Right forelimb (tissue), 1 donor: ENCODE measurements at places on chromosomes 6 and 20.

DNA sequence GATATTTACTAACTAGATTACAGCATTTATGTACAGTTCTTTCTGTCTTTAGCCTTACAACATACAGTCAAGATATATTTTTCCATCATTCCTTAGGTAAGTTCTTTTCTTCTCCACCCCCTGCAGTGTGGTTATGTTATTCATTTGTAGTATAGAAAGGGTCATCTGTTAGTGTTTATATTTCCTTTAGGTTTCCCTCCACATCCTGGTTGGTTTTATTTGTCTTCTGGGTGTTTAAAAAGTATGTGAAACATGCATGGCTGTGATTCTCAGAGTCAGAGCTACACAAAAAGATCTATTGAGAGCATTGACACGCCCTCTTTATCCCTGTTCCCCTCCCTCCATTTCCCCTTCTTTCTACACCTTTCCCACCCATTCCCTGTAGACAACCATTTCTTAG is 20.1 kb downstream of the DHX35 start:
- DNase-seq = no peak

GRCh38 chr20:2104236-2104635 is 2.6 kb downstream of the STK35 start:
- DNase-seq = no peak

DNA sequence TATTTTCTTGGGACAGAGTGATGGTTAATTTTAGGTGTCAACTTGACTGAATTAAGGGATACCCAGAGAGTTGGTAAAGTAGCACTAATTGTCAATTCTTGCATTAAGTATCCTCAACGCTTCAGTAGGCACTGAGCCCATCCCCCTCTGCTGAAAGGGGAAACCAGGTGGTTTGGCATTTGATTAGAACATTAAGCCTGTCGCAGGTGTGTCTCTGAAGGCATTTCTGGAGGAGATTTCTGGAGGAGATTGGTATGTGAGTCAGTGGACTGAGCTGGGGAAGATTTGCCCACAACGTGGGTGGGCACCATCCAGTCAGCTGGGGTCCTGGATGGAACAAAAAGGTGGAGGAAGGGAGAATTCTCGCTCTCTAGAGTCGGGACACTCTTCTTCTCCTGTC is 119.8 kb downstream of the RFX6 start:
- no peak for DNase-seq

GRCh38 chr6:52519618-52520017 is 57.2 kb downstream of the TRAM2 start:
- DNase-seq = no peak

DNA sequence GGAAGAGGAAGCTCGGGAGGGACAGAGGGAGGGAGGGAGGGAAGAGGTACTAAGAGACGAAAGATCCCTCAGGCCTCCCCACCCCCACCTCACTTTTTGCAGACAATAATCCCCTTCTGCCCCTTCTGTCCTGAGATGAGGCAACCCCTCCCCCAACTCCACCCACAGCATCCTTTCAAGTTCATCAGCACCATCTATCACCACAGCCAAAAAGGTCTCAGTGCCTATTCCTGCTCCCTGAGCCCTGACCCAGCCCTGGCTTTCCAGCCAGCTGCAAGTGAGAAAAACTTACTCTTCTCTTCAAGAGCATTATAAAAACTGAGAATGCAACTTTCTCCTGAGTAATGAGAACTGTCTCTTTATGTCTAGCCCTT is 133.2 kb upstream of the LRFN2 start:
- DNase-seq = no peak

DNA sequence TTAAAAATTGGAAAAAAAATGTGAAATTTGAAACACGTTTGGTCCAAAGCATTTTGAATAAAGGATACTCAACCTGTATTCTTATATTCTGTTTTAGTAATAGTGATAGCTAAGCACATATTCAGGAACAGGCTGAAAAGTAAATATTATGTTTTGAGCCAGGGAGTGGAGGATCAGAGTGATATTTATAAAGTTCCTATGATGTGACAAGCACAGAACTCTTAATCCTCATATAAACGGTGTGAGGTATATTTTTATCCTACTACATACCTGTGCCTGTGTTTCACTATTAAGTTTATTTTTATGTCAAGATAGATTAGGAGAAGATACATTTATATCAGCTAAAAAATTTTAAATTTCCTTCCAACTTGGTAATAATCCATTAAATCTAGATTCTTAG is 225.5 kb downstream of the EPHA7 start:
- no peak for DNase-seq

- DNase-seq = no peak
Measured at GRCh38 chr6:3747100-3747737, 4.3 kb downstream of the PXDC1 start.

DNA sequence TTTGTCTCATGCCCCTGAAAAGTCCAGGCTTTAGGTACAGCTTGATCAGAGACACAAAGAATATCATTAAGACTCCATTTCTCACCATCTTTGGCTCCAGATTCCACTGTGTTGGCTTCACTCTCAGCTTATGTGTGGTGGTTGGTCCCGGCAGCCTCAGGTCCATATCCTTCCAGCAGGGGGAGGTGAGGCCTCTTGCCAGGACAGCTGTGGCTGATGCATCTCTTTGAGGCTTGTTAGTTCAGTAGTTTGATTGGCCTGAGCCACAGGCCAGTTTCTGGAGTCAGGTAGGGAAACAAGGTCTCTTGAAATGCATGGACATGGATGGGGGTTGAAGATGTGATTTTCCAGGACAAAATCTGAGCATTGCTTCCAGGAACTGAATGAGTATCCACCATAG is 62.4 kb downstream of the JAG1 start:
- DNase-seq = no peak

DNA sequence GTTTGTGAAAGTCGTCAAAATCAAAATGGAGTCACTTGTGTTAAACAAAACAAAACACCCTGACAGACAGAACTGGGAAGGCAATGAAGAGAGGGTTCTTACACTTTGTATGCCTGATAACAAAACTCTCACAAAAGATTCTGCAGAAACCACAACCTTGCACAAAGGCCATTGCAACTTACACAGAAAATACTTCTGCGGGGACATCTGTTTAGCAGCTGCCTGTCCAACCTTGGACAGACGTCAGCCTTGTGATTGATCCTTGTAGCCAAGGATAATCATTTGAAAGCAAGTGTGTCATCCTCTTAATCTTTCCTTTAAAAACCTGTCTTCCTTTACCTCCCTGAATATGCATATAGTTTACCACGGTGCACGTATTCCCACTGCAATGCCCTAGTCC is 17.0 kb upstream of the SLC22A3 start:
- no peak for DNase-seq

DNA sequence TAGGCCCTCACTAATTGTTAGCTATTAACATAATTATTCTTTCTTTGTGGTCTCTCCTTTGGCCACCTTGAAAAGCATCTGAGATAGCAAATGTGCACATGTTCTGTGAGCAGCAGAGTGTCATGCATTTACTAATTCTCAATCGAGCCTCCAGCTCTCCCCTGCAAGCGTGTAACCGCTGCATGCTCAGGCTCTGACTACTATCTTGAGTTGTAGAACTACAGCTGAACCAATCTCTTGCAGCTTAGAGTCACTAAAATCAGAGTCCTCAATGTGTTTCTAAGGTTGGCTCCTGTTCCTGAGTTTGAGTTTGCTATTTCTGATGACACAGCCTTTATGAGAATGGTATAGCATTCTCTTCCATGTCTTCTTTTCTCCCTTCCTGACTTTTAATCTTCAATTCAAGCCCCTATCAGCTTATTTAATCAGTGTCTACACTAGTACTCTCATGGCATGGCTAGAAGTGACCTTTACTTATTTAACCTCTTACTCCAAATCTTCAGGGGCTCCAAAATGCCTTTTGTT is 65.5 kb downstream of the PPP1R3G start:
- DNase-seq = no peak

DNA sequence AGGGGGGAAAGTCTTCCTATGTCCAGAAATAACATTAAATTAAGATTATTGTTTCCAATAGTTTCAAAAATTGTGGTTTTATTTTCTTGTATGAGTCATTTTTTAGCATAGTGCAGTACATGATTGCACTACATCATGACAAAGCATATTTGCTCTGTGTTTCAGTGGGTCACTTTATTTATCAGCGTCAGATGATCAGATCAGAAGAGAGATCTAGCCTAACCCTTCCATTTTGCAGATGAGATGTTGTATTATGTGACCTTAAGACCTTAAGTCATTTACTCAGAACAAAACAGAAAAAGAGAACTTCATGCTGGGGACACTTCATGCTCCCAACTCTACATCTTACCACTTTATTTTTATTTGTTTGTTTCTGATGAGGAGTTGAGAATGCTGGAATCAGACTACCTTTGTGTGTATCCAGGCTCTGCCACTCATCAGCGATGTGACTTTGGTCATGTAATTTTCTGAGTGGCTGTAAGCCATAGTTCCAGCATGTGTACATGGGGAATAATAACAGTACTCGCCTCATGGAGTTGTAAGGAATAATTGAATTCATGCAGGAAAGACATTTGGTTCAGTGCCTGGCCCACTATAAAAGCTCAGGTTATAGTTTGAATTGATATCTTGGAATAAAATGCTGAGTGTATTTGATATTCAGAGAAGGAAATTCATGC is 13.5 kb downstream of the EYA4 start:
- DNase-seq = no peak
